ENCODE measurements at places on chromosomes 11 and 22.

- DNase-seq, result no peak
Observed at GRCh38 chr22:47091246-47091651, 328.8 kb downstream of the TBC1D22A start.

GRCh38 chr11:93458286-93458685 is 84.9 kb downstream of the SMCO4 start:
- DNase-seq, result no peak

DNA sequence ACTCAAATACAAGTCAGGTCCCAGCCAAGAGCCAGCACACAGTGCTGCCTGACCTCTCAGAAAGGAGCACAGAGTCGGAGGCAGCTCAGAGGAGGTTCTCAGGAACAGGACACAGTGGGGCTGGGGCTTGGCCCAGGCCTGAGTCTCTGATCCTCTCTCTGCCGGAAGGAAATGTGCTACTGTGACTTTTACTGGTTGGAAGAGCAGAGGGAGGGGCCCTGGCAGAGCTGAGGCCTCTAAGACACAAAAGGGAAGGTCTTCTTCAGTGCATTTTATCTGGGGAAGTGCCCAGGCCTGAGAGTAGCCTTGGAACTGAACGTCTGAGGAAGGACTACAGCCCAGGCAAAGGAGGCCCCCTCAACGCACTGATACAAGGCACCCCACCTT is 16.2 kb upstream of the CASTOR1 start:
- peak; percentile 64 for DNase-seq

DNA sequence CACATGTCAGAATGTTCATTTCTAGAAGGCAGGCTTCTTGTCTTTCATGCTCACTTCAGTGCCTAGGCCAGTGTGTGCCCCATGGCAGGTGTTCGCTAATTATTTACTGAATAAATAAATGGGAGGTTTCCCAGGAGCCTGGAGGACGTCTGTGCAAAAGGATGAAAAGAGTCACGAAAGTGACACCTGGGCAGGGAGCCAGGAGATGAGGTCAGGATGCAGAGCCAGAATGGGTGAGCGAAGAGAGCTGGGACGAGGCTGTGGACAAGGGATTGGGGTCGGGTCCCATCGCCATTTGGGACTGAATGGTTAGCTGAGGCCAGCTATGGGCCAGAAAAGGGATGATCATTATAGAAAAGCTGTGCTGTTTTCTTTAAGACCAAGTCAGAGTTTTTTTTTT is 560.4 kb downstream of the TBC1D22A start:
- DNase-seq, result no peak

DNA sequence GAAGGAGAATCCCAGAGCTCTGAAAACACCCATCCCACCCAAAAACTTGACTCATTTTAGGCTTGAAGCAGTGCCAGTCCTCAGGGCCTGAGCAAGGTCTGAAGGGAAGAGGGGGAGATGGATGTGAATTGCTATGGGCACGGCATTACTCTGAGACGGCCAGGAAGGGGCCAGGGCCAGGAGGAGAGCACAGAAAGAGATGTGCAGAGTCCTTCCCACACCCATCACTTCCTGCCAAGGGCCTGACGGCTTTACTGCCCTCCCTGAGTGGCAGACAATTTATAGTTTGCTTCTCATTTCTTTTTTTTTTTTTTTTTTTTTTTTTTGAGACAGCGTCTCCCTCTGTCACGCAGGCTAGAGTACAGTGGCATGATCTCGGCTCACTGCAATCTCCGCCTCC is 22.5 kb downstream of the TAB1 start:
- no peak for DNase-seq

Measured in tibial nerve (tissue), 4 donors.